LHCN-M2 (cell line): ENCODE measurements at places on chromosomes 1 and 21. TPM values are rescaled to one million over a fixed set of nuclear protein-coding genes. Genes with fewer than 3 reads are reported as not detected.

GRCh38 chr1:164641353-164641730, 82.4 kb downstream of the PBX1 start:
- DNase-seq: peak; percentile 26

DNA sequence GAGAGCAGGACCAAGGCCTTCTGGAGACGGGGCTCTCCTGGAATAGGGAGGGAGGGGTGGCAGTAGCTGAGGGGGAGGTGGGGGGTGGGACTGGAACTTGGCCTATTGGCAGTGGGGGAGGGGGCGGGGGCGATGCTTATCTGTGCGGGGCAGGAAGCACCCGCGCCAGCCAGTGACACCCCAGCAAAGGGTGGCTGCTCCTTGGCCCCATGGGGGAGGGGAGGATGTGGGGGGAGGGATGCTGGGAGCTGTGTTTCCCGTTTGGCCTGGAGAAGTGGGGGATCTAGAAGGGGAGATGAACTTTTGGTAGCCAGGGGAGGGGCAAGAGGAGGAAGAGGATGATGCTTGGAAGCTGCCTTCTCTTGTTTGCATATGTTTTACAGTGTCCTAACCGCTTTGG, 11.0 kb downstream of the ZBTB7B start:
- no peak for DNase-seq

DNA sequence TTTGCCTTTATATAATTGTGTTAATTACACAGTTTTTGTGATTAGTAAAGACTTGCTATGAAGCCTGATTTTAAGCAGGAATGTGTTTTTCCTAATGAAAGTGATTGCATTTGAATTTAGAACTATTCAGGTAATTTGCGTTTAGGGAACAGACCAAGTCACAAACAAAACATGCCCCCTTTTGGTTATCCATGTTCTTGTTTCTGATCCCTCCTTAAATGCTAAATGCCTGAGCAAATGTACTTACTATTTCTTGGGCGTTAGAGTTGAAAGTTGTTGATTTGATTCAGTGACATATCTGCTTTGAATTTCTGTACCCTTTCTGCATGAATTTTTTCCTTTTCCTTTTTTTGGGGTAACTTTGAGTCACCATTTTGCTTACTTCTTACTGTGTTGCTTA, 5.2 kb downstream of the POU2F1 start:
- DNase-seq: no peak

DNA sequence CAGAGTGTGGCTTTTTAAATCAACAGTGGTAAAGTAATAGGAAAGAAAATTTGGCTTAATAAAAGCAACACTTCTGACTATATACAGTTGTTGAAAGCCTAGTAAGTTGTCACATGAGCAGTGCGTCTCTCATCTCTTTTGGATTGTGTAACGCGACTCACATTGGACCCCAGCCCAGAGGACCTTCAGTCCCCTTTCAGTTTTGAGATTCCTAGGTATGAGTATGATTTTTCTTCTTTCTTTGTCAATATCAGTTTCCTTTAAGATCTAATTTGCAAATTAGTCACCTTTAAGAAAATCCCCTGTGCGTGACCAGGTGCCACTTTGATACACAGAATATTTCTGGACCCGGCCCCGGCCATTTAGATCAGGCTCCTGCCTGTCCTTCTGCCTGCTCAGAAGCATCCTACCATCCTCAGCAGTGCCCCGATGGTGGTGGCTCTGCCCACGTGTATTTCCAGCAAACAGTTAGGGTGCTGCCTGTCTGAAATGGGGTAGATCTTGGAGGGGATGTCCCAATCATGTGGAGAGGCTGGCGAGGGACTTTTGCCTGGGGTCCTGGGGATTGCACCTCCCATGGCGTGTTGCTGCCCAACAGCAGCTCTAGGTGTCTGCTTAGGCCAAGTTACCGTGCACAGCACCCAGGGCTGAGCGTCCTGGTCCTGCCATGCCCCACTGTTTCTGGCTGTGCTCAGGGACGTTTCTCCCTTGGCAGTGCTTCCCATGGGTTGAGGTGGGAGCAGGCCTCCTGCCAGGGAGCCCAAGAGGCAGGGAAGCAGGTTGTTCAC, 21.1 kb downstream of the SNAP47 start:
- DNase-seq: no peak

- DNase-seq: no peak
Measured at GRCh38 chr1:65393928-65394327, 26.5 kb upstream of the LEPR start.

C1orf87 gene
- not detected in 2 replicates for total RNA-seq

DNA sequence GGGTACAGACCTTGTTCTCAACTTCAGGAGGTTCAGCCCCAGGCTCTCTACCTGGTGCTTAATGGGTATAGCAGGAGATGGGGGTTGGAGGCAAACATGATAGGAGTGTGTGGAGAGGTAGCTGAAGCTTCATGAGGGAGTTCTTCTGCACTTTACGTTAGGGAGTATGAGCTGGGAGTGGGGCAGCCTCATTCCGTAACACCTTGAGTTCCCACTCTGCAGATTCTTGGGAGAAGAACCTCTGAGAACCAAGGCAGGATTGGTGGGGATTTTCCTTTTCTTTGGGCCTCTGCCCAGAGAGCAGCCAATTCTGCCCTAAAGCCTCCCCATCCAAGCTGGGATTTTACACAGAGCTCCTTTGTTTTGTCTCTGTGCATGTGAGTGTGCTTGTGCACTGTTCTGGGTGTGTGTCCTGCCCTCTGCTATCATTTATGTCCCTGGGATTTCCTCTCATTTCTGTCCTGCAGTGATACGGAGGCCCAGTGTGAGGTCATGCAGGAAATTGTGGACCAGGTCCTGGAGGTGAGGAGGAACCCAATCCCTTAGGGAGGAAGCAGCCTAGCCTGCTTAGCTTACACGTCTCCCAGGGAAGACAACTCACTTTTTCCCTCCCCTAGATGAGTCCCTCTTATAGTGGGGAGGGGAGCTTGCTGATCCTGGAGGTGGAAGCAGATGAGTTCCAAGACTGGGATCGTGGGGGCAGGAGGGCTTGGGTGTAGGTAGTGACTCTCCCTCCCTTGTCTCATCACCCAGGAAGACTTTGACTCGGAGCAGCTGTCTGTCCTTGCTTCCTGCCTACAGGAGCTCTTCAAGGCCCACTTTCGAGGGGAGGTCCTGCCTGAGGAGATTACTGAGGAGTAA, 11.6 kb upstream of the SLC27A3 start:
- DNase-seq: no peak

TMEM200B gene
- total RNA-seq: 0.13 and 0.17 TPM in 2 replicates

DNA sequence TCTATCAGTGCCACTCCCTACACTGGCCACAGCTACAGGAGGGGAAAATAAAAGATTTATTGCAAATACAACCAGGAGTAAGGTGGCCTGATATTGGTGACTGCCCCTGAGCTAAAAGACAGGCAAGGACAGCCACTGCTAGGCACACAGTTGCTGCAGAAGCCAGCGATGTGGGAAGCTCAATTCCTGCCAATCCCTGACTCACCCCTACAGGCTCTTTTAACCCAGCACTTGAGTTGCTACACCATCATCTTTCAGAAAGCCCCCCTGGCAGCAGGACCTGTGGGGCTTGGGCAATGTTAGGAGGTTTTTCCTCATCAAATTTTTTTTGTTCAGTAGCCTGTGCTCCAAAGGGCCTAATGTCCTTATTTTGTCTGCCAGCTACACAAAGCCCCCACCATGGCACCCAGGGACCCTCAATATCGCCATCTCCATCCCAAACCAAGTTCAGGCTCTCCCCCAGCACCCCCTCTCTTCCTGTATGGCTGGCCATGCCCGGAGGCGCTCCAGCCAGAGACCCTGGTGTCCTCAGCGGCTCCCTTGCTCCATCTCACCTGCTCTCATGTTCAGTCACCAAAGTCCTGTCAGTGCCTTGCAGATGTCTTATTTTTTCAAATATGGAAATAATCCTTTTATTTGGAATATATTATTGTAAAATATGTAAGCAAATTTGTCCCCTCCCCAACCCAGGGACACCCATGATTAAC, 13.4 kb downstream of the CLEC20A start:
- DNase-seq: no peak

DNA sequence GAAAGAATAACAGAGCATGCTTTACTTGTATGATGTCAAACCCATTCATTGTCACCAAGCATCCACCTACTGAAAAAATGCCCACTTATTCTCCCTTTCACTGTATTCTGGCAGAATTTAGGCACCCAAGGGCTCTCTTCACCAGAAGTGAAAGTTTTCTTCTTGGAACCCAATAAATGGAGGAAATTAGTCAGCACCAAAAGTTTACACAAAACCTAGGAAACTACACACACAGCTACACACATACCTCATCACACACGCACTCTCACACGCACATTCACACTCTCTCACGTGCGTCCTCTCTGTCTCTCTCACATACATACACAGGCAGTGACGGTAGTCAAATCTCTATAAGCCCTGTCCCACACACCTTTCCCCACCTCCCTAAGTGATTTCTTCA, 37.6 kb downstream of the MCOLN2 start:
- DNase-seq: no peak

- no peak for DNase-seq
Measured at GRCh38 chr1:161501234-161501633, 4.0 kb upstream of the FCGR2A start.

DNA sequence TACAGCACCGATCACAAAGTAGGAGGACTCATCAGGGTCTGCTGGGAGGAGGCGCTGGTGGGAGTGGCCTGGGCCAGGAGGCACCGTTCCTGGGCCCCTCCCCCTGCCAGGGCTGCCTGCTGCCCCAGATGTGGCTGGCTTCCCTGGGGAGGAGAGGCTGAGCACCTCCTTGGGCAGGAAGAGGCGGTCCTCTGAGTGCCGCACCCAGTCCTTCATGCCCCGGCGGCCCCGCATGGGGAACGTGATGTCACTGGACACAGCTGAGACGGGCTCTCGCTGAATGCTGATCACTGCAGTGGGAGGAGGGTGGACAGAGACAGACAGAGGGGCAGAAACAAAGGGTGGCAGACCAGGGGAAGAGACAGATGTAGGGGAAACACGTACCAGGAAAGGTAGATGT, 24.8 kb downstream of the ADGRB2 start:
- DNase-seq: no peak

- DNase-seq: peak; percentile 17
Measured at GRCh38 chr1:205792481-205792881, 17.2 kb upstream of the RAB29 start.

DNA sequence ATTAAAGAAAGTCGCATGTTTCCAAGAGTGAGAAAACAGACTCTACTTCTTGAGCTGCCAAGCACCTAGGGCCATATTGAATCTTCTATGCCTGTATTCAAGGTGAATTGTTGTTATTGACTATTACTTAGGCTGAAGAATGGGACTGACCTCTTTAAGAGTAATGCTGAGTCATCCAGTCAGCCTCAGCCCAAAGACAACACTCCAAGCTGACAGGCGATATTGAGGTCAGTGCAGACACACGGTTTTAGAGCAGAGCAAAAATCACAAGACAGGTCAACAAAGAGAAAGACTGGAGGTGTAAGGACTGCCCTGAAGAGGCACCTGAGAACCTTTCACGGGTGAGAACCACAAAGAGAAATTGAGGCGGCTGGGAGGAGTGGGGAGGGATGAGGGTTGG, 146.9 kb downstream of the MIS18A start:
- peak; percentile 1 for DNase-seq

GRCh38 chr1:41496080-41497055, 11.9 kb upstream of the EDN2 start:
- peak; percentile 88 for DNase-seq

GRCh38 chr1:91098299-91098906, 76.6 kb upstream of the ZNF644 start:
- peak; percentile 5 for DNase-seq
